ENCODE measurements at places on chromosomes 7 and 10.
A peak's percentile ranks its signal among the peaks of the same experiment; 100 is the strongest.

- DNase-seq = no peak
Observed at GRCh38 chr7:32506266-32507054, 11.2 kb downstream of the AVL9 start.

- DNase-seq = no peak
Observed at GRCh38 chr10:6542999-6543430, 37.1 kb downstream of the PRKCQ start.

GRCh38 chr10:34967335-34967880 lies 122.7 kb downstream of the CUL2 start:
- DNase-seq = no peak

DNA sequence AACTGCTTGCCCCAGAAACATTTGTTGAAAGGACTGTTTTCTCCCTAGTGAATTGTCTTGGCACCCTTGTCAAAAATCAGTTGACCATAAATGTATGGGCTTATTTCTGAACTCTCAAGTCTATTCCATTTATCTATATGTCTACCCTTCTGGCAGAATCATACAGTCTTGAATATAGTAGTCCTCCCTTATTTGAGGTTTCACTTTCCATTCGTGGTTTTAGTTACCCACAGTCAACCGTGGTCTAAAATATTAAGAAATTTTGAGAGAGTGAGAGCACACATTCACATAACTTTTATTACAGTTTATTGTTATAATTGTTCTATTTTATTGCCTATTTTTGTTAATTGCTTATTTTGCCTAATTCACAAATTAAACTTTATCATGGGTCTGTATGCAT lies 17.4 kb upstream of the CEP41 start:
- no peak for DNase-seq

- no peak for DNase-seq
Observed at GRCh38 chr7:30278849-30279652, 5.3 kb upstream of the ZNRF2 start.

DNA sequence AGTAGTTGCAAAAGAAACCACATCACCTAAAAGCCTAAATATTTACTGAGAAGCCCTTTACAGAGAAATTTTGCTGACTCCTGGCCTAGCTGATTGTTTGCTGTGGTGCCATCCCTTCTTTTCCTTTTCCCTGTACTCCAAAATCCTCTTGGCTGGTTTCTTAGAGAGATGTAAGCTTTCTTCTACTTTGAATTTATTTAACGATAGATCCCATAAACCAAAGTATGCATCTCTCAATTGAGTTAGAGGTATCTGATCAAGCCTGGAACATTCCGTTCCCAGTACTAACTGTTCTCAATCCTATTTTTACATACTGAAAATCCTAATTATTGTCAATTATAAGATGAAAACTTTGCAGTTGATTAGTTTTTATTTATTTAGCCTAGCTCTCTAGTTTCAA lies 6.3 kb downstream of the TMEM60 start:
- DNase-seq = no peak

- peak; percentile 20 for DNase-seq
Observed at GRCh38 chr7:151123822-151124464, 37.7 kb downstream of the AGAP3 start.

Measured in NCI-H187 treated with DMSO at 0.1 percent for 48 hours (cell line).